ENCODE measurements at places on chromosomes 5 and 9.

DNA sequence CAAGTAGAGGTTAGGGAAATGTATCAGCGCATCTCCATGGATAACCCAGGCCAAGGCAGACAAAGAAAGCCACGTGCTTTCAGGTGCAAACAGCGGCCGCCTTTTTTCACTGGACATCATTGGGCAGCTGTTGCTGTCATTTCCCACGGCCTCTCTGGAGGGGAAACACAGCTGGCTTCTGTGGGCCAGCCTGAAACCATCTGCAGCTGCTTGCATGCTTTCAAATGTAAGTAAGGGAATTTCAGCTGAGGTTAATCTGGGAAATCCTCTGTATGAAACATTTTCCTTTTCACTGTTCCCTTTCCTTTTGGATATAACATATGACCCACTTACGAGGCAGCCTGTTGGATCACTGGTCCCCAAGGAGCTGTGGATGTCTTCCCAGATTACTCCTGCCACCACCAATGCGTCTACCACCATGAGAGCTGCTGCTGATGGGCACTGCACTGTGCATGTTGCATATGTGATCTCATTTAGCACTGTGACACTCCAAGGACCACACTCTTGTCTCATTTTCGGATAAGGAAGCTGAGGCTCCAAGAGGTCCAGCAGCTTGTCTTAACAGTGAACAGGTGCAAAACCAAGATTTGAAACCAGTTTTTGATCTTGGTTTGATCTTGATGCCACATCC lies 106.3 kb downstream of the C9orf152 start:
- no peak for DNase-seq

- DNase-seq = no peak
Measured at GRCh38 chr5:143870871-143871632, 59.1 kb downstream of the HMHB1 start.

- DNase-seq = no peak
Measured at GRCh38 chr9:97388721-97389238, 23.1 kb upstream of the TDRD7 start.

DNA sequence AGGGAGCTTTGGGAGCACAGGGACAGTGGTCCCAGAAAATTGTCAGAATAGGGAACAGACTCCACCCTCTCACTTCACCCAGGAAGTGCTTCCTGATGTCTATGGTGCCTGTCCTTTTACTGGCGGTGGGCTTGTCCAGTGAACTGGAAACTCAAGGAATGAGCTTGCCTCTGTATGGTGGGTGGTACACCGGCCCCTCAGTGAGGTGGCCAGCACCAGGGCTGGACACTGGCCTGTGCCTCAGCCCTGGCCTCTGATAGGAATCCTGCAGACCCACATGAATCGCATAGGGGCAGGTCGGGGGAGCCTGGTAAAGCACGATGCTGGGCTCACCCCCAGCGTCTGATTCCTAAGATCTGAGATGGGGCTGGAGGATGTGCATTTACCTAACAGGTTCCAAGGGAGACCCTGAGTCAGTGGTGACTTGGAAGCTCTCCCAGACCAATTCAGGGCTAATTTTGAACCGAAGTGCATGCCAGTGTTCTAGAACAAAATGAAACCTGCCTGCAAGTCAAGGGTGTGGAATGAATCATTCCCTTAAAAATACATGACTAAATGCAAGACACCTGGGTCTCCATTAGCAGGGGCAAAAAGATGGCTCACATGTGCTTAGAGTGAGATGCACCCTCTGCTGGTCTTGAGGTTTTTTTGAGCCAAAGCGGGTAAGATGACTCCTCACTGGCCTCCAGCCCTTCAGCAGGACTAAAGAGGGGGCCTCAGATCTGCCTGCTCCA lies 178.3 kb downstream of the HSPA4 start:
- no peak for DNase-seq

- no peak for DNase-seq
Measured at GRCh38 chr9:105216440-105217178, 27.8 kb upstream of the SLC44A1 start.

All from NCI-H774 (cell line).